ENCODE measurements at places on chromosomes 5 and 9. TPM values are rescaled to one million over a fixed set of nuclear protein-coding genes. Genes with fewer than 3 reads are reported as not detected.

GRCh38 chr5:128757196-128757959, 207.9 kb upstream of the SLC27A6 start:
- no peak for DNase-seq

- DNase-seq: no peak
Measured at GRCh38 chr5:78637468-78637867, 11.1 kb downstream of the LHFPL2 start.

GRCh38 chr9:7368410-7369292, 430.9 kb downstream of the DMAC1 start:
- DNase-seq: no peak

- DNase-seq: peak; percentile 65
Measured at GRCh38 chr9:127937388-127938297, at the start of gene DPM2. DPM2 (minus strand) TSS chr9:127937854; CDS start chr9:127937820, 34 bp downstream.

ANKRD20A1 gene
- total RNA-seq: 0.72 TPM

DNA sequence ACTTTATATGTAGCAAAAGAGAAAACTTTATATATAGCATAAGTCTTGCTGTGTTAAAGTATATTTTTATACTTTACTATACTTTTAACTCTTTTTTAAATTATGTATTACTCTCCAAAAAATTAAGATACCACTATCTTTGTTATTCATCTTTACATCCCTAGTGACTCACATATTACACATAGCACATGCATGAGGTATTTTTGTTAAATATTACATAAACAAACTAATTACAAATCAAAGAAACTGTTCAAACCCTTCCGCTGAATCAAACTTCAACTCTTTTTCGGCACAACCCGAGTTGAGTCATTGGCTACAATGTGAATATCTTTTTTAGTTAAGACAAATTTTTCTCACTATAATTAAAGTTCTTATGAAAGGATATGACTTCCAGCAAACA, 32.1 kb downstream of the NADK2 start:
- DNase-seq: no peak

GRCh38 chr5:82489683-82490082, 211.5 kb upstream of the RPS23 start:
- DNase-seq: no peak

DNA sequence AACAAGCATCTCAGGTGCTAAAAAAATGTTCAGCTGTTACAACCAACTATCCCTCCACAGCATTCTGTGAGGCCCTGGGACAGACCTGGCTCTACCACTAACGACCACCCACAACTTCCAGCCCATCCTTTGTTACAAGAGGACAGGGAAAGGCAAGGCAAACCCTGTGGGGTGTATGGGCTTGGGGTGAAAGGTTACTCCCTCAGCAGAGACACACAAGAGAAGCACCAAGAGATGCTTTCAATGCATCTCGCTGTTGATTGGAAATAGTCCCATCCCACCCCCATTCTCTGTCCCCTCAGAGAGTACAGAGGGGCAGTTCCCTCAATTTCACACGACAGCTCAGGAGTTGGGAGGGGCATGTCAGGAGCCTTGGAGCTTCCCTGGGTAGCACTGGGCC, 234.1 kb downstream of the CAAP1 start:
- DNase-seq: no peak

SHROOM1 gene
- 1.2 TPM for total RNA-seq

- no peak for DNase-seq
Measured at GRCh38 chr9:120383999-120384924, 195.7 kb downstream of the CDK5RAP2 start.

NAIF1 gene
- 10.8 TPM for total RNA-seq

C5orf52 gene
- total RNA-seq: not detected

ZFP37 gene
- total RNA-seq: 2.1 TPM

- DNase-seq: no peak
Measured at GRCh38 chr9:88460587-88461332, 72.5 kb downstream of the SPIN1 start.

- no peak for DNase-seq
Measured at GRCh38 chr9:109062543-109062942, 49.2 kb upstream of the CTNNAL1 start.

DNA sequence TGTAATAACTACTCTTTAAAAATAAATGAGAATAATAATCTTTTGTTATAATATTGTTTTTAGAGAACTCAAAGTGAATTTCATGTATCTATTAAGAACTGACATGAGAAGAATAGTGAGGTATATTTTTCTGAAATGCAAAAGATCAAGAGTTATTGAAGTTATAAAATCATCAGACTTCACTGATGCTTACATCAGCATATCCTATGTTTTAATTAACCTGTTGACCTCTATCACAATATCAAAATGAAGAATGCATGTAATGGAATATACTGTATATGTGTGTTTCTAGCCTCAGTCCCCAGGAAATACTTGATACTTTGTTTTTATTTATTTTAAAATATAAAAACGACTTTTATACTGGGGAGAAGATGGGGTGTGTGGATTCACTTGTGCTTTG, 533.1 kb downstream of the KCTD16 start:
- no peak for DNase-seq

GRCh38 chr5:181189962-181190710, 14.9 kb downstream of the TRIM7 start:
- DNase-seq: peak; percentile 91

MEF2C gene
- total RNA-seq: 6.2 TPM

GRCh38 chr5:103247118-103247517, 11.4 kb upstream of the MACIR start:
- no peak for DNase-seq

DNA sequence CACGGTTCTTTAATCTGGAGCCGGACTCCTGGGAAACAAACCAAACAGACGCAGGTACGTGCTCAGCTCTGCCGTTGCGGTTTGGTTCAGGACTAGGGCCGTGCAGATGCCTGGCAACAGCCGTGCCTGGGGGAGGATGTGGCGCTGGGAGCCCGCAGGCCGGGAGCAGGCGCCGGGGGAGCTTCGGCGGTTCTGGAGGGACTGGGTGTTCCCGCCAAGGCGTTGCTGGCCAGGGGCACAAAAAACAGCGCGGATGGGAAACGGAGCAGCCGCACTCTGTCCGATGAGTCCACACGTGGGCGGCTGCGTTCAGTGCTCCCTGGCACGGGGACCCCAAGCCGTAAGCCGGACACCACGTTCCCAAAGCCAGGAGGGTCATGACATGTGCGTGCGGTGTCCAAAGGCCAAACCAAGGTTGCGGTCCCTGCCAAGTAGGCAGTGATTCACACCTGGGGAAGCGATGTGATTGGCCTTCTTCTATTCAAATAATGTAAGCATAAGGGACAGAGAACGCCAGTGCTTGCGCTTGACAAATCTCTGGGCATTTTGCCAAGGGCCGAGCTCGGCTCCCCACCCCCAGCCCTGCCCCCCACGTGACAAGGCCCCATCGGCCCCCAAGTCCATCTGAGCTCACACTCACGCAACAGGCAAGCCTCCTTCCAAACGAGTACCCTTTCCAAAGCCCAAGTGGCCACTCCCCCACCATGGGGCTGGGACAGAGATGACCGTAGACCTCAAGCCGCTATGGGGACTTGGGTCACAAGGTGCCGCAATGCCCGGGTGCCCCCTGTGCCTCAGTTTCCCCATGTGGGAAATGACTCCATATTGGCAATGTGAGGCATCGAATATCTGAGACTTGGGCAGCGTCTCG, 49.7 kb upstream of the NKD2 start:
- DNase-seq: no peak

DNA sequence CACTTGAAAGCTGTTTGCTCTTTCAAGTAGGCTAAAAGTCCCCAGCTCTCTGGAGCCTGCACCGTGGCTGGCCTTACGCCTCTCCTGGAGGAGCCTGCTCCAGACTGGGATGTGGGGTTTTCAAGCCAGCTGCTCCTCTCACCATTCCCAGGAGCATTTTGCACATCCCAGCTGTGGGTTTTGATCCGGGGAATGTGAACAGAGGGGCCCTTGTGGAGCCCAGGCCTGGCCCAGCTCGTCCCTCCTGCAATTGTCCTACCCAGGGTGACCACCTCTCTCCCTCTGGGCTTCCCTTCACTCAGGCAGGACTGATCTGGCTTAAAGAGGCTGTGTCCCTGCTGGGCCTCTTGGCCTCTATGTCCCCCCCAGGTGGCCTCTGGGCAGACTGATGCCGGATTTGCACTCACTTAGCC, 32.5 kb upstream of the TIFAB start:
- DNase-seq: peak; percentile 76

- DNase-seq: no peak
Measured at GRCh38 chr5:21918451-21918850, 934.7 kb downstream of the CDH12 start.

CCDC180 gene
- 4.2 TPM for total RNA-seq

GRCh38 chr9:132201780-132202703, 40.2 kb downstream of the NTNG2 start:
- no peak for DNase-seq

- no peak for DNase-seq
Measured at GRCh38 chr9:70795841-70796240, 325.6 kb downstream of the TRPM3 start.

TRIM32 gene
- 10.8 TPM for total RNA-seq

- no peak for DNase-seq
Measured at GRCh38 chr9:113176803-113177202, 26.0 kb downstream of the SLC31A2 start.

- DNase-seq: no peak
Measured at GRCh38 chr9:116100711-116101121, 52.9 kb upstream of the PAPPA start.

ATG10 gene
- 13.7 TPM for total RNA-seq

DNA sequence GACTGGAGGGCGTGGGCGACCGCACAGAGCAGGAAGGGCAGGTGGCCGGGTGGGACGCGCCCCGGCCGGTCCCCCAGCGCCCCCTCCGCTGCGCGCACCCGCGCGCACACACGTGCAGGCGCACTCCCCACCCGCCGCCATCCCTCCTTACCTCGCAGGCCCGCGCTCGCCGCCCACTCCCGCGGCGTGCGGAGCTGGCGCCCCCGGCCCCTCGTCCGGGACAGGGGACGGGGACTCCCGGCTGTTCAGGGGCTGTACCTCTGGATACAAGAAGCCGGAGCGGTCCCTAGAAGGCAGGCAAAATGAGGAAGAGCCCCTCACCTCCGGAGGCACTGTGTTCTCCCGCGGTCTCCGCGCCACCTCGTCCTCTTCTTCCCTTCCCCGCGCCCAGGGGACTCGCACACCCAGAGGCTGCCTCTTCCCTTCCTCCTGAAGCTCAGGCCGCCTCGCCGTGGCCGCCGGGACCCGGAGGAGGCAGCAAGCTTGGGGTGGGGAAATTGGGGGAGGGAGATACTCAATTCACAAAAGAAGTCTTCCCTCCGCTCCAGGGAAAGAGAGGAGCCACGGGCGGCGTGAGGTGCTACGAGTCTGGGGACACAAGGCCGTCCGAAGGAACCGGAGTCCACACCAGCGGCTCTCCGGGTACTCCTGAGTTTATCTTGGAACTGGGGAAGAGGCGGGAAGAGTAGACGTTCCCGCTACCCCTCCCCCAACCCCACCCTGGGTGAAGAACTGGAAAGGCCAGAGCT, 1.4 kb upstream of the GABRB2 start:
- peak; percentile 81 for DNase-seq

DNA sequence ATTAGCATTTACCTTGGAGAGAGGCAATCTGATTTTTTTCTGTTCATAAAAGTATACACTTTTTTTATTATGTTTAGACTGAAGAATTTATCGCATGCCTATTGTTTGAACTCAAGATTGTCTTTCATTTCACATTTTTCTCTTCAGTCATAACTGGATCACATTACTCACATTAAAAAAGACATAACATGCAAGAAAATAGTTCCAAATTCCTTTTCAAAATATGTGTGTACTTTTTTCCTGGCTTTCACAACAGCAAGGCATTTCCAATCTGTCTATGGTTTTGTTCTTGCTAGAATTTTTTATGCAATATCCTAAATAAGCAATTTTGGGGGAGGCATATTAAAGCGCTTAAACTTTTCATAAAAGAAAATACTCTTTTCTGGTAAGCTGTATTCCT, 21.2 kb downstream of the FTMT start:
- DNase-seq: no peak

PAX5 gene
- total RNA-seq: 0.02 TPM

NR4A3 gene
- 1.6 TPM for total RNA-seq

ZBTB6 gene
- total RNA-seq: 7.9 TPM

ADGRD2 gene
- 0.49 TPM for total RNA-seq

GRCh38 chr5:136132087-136132486, 558 bp upstream of the SMAD5 start:
- DNase-seq: no peak

DNA sequence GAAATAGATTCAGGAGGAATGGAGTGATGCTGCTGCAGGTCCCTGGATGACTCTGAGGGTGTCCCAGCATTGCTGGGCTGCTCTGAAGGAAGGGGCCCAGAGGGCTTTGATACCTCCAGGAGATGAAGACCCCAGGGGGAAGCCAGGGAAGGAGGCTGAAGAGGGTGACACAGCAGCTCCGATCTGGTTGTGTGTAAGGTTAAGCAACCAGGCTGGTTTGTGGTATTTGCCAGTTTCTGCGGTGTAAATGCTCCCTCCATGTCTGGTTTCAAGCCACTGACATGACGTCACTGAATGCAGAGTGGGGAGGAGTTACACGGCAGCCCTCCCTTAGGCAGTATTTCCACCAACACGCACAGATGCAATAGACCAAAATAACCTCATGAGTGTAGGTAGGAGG, 40.0 kb upstream of the ORM1 start:
- DNase-seq: peak; percentile 52

PCDHB15 gene
- 0.46 TPM for total RNA-seq
